Central memory CD8-positive, alpha-beta T cell (primary cell): ENCODE measurements at places on chromosomes 16 and 17.

- H3K4me3 ChIP-seq, result no peak overlapping the region
- peaks cover 28% of the 10 kb centered on the region for H3K4me1 ChIP-seq
- no peaks in the 10 kb centered on the region for H3K27me3 ChIP-seq
- DNase-seq, result no peak
Observed at GRCh38 chr17:10072556-10073425, 125.6 kb downstream of the GAS7 start.

DNA sequence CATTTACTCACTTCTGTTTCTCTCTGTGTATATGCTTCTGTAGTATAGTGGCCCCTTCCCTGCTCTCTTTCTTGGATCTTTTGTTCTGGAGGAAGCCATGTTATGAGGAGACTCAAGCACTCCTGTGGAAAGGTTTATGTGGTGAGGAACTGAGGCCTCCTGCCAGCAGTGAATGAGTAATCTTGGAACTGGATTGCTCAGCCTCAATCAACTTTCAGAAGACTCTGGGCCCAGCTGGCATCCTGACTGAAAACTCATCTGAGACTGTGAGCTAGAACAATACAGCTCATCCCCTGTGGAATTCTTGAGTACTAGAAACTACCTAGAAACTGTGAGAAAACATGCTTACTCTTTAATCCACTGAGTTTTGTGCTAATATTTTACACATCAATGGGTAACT lies 133.1 kb upstream of the ZKSCAN2 start:
- DNase-seq, result no peak
- H3K4me3 ChIP-seq, result no peak overlapping the region
- H3K27me3 ChIP-seq, result peaks cover 42% of the 10 kb centered on the region

DNA sequence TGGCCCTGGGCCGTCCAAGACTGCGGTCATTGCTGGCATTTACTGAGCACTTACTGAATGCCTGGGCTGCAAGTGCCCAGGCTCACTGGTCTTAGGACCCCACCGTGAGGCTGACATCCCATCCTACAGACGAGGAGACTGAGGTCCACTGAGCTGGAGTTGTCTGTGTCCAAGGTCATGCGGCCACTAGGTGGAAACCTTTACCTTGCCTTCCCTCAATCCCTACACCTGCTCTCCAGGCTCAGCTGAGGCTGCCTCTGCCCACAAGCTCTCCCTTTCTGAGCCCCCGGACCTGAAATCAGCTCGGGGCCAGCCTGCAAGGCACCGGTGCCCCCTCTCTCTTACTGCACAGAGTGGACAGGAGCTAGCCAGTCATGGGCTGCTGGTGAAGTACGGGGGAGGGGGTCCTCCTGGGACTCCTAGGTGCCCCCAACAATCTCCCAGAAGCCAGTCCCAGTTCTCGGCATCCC lies 1.5 kb downstream of the CASKIN1 start:
- peak overlapping the region; percentile 44 for H3K4me3 ChIP-seq
- peak; percentile 29 for DNase-seq
- H3K27ac ChIP-seq, result no peak overlapping the region
- peaks cover 1% of the 10 kb centered on the region for H3K36me3 ChIP-seq

DNA sequence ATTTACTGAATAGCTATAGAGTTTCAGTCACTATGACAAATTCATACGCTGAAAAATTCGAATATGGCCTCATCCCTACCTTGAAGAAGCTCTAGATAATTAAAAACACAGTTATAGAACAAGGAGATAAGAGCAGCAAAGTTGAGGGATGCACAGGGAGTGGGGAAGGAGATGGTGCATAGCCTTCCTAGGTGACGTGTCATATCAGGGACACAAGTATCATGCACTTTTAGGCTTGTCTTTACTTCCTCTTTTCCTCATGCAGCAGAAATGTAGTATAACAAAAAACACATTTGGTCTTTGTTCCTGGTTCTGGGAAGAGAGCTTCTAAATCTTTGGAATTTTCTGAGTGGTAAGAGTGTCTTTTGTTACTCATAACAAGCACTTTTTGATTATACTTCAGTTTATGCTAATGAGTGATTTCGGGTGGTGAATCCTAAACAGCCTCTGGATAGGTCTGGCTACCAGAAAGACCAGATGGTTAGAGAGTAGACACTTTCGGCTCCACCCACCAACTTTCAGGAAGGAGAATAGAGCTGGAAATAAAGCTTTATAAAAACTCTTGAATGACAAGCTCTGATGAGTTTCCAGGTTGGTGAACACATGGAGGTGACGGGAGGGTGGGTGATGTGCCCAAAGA lies 341.4 kb downstream of the UTP18 start:
- H3K4me3 ChIP-seq, result no peak overlapping the region
- peaks cover 21% of the 10 kb centered on the region for H3K27me3 ChIP-seq
- no peaks in the 10 kb centered on the region for H3K36me3 ChIP-seq

- H3K27ac ChIP-seq, result no peak overlapping the region
- H3K27me3 ChIP-seq, result peaks cover 17% of the 10 kb centered on the region
- no peak overlapping the region for H3K4me3 ChIP-seq
- no peak for DNase-seq
- no peaks in the 10 kb centered on the region for H3K4me1 ChIP-seq
Observed at GRCh38 chr17:58913971-58914769, 158.5 kb downstream of the PPM1E start.

DNA sequence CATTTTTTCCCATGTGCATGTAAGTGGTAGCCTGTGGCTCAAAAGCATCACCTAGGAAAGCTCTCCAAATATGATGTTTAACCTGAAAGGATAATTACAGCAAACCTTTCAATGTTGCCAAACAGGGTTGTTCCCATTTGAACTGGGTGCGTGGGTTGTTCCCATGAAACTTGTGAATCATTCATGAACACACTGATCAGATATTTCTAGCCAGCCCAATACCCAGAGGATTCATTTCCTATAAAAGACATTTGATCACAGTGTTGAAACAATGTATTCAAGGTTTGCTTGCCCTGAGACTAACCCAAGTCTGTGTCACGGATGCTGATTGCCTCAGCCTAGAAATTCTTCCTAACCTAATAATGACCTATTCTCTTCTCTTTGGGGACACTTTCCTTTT lies 12.9 kb downstream of the KRT39 start:
- H3K4me1 ChIP-seq, result no peaks in the 10 kb centered on the region
- DNase-seq, result no peak
- H3K36me3 ChIP-seq, result no peaks in the 10 kb centered on the region
- H3K27ac ChIP-seq, result no peak overlapping the region
- no peak overlapping the region for H3K4me3 ChIP-seq
- H3K27me3 ChIP-seq, result peaks cover 74% of the 10 kb centered on the region

DNA sequence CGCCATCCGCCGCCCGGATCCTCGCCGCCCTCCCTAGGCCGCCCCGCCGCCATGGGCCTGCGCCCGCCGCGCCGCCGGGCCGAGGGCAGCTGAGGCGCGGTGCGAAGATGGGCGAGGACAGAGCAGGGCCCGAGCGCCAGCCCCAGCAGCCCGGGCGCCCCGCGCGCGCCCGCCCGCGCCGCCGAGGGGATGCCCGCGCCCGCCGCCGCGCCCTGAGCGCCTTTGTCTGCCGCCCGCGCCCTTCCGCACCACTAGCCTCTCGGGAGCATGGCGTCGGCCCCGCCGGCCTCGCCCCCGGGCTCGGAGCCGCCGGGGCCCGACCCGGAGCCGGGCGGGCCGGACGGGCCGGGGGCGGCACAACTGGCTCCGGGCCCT lies 278 bp downstream of the RAB11FIP3 start:
- peaks cover 10% of the 10 kb centered on the region for H3K36me3 ChIP-seq
- no peaks in the 10 kb centered on the region for H3K27me3 ChIP-seq
- H3K27ac ChIP-seq, result no peak overlapping the region
- peaks cover 40% of the 10 kb centered on the region for H3K4me1 ChIP-seq

DNA sequence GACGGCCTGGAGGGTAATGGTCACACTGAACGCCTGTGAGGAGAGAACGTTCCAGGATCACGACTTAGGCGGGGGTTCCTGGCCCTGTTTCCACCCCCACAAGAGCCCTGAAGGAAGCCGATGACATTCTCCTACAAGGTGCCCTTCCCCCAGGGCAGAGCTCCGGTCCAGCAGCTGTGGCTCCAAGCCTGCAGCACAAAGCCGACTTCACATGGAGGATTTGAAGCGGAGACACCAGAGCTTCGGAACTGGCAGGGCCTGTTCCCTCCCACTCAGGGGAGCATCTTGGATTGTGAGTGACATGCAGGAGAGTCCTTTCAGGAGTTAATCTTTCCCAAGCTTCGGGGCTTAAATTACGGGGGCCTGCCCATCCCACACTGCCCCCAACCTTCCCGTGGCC lies 5.0 kb downstream of the FADS6 start:
- H3K36me3 ChIP-seq, result peaks cover 1% of the 10 kb centered on the region
- H3K4me1 ChIP-seq, result no peaks in the 10 kb centered on the region

DNA sequence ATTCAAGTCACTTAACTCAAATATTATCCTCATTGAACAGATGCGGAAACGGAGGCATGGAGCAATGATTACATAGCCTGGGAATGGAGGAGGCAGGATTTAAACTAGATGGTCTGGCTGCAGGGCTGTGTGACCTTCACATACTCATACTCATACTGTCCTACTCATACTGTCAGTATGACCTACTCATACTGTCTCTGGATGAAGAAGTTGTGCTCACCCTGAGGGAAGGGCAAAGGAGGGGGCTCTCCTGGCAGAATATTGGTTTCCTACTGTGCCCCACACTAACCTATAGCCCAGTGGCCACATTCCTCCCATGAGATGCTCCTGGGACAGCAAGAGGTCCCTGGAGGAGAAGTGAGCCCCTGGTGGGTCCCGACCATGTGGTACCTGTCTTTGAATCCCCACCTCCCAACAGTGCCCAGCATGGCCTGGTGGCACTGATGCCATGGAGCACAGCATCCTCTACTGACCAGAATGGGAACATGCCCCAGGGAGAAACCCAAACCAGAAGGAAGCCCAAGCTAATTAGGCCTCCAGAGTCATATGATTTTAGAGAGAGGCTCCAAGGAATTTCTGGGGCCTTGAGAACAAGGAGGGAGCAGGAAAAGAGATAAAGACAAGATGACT lies 197.3 kb upstream of the SDK2 start:
- H3K4me3 ChIP-seq, result no peak overlapping the region
- no peak for DNase-seq
- H3K4me1 ChIP-seq, result no peaks in the 10 kb centered on the region
- no peak overlapping the region for H3K27ac ChIP-seq

DNA sequence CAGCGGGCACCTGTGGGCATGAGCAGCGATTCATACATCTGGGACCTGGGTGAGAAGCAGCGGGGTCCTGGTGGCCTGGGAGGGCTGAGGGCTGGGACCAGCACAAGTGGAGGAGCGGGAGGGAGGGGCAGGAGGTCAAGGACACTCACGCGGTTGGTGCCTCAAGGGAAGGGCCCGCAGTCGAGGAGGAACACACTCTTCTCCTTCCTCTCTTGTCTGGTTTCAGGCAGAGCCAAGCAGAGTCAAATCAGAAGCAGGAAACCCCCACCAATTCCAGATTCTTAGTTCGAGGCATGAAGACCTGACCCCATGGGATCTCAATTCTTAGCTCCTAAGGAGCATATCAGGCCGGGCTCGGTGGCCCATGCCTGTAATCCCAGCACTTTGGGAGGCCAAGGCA lies 15.7 kb downstream of the DNAI2 start:
- no peak overlapping the region for H3K4me3 ChIP-seq
- DNase-seq, result no peak
- no peak overlapping the region for H3K27ac ChIP-seq
- H3K4me1 ChIP-seq, result peaks cover 29% of the 10 kb centered on the region
- H3K27me3 ChIP-seq, result no peaks in the 10 kb centered on the region
- peaks cover under 1% of the 10 kb centered on the region for H3K36me3 ChIP-seq

DNA sequence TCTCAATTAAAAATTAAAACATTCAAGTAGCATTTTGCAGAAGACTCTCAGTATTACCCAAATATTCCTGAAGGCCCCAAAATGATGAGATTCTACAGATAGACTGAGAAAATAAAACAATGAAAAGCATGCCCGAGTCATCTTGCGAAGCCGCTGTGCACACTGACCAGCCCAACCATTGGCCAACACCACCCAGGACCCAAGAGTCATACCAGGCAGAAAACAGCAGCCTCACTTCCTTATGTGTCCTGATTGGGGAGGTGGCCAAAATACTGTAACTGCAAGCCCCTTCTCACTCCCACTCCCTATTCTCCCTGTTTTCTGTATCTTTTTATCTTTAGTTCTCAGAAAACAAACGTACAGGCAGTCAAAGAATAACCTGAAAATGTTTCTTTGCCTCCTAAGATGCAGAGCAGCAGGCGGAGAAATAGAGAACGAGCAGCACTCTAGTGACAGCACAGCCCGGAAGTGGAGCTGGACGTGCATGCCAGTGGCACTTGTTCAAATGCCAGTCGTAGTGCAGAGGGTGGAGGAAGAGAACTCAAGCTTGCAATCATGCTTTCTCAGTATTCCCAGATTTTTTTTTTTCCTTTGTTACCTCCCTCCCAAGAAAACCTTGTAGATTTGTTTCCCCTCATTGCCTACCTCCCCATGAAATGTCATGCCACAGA lies 182.3 kb upstream of the SOX9 start:
- H3K4me3 ChIP-seq, result no peak overlapping the region
- DNase-seq, result no peak
- H3K27ac ChIP-seq, result no peak overlapping the region

DNA sequence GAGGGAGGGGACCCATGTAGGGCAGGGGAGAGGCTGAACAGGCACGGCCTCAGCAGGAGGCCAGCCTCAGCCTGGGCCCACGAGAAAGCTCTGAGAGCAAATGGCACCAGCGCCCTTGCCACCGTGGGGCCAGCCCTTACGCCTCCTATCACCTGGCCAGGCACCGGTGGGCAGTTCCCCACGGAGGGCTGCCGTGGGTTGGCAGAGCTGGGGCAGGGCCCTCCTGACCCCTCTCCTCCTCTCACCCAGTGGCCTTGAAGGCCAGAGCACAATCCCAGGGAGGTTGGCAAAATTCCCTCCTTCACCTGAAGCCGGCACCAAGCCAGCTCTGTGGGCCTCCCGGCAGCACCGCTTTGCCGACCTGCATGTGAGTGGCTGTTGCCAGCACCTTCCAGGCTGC lies 53.1 kb upstream of the ENPP7 start:
- no peak overlapping the region for H3K27ac ChIP-seq
- H3K4me1 ChIP-seq, result no peaks in the 10 kb centered on the region
- H3K36me3 ChIP-seq, result no peaks in the 10 kb centered on the region

DNA sequence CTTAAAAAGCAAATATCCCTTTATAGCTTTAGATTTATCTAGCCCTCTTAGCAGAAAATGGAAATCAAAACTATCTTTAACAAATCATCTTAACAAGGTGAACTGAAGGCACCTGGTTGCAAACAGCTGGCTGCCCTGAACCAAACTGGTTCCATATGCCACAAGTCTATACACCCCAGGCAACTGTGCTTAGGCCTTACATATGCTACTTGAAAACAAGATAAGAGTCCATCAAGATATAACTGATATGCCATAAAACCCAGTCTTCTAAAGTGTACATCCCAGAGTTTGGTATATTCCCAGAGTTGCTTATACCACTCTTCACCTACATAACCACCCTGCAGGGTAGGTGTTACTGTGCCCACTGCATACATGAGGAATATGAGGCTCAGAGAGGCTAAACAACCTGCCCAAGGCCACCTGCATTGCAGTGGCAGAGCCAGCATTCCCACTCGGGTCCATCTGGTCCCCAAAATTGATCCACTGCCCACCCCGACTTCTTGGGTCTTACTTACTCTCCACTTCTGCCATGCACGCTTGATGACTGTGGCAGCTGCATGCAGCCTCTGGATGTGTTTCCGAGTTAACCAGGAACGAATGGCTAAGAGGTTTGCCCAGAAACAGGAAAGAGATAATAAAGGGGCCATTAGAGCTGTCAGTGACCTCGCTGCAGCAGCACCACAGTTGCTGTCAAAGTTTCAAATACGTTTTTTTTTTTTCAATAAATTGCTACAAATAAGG lies 12.2 kb downstream of the ZNHIT3 start:
- H3K4me1 ChIP-seq, result peaks cover 15% of the 10 kb centered on the region
- no peak for DNase-seq
- no peak overlapping the region for H3K4me3 ChIP-seq
- no peak overlapping the region for H3K27ac ChIP-seq

GRCh38 chr16:3920206-3920605 lies 39.7 kb upstream of the CREBBP start:
- H3K4me1 ChIP-seq, result no peaks in the 10 kb centered on the region
- DNase-seq, result no peak
- H3K27ac ChIP-seq, result no peak overlapping the region
